Left renal cortex interstitium (tissue), 4 donors: ENCODE measurements at places on chromosomes 13 and 19. TPM values are rescaled to one million over a fixed set of nuclear protein-coding genes. Genes with fewer than 3 reads are reported as not detected.

- DNase-seq = no peak
Measured at GRCh38 chr13:29743201-29743786, 107.1 kb downstream of the UBL3 start.

Gene ZNF816
- 18.3 TPM for polyA plus RNA-seq

Gene TNFRSF19
- 52.5 TPM for polyA plus RNA-seq

- no peak for DNase-seq
Measured at GRCh38 chr19:6340493-6341201, 7.2 kb upstream of the ACER1 start.

DNA sequence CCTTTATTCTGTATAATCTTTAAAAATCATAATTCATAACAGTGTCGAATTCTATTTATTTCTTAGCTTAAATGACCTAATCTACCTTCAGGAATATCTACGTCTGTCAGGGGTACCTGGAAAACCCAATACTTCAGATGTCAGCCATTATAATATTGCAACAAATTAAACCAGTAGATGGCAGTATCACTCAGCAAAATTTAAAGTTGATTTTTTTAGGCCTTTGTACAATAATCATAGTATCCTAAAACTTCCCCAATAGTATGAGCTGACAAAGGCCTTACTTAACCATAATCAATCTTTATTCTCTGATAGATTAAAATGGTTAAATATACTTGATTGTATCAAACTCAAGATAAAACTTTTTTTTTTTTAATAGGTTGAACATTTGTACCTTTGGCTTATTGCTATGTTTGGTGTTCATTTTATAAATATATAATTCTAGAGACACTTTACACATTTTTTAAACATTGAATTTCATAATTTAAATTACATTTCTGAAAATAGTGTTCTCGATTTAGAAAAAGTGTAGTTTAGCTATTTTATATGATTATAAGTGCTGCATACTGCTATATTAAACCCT, 830.2 kb upstream of the SPRY2 start:
- peak; percentile 9 for DNase-seq

DNA sequence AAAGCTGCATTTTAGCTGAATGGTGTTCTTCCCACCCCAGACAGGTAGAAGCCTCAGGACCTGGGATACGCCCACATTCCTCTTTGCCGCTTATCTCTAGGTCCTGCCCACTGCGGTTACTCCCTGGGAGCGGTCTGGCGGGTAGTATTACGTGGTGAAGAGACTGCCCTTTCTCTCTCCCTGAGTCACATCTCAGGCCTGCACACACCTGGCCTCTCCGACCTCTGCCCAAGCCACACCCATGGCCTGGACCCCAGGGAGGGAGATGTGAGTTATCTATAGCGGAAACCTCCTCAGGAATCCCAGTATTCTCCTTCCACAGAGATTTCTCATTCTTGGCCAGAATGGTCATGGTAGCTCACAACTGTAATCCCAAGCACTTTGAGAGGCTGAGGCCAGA, 17.3 kb downstream of the RHPN2 start:
- DNase-seq = no peak

DNA sequence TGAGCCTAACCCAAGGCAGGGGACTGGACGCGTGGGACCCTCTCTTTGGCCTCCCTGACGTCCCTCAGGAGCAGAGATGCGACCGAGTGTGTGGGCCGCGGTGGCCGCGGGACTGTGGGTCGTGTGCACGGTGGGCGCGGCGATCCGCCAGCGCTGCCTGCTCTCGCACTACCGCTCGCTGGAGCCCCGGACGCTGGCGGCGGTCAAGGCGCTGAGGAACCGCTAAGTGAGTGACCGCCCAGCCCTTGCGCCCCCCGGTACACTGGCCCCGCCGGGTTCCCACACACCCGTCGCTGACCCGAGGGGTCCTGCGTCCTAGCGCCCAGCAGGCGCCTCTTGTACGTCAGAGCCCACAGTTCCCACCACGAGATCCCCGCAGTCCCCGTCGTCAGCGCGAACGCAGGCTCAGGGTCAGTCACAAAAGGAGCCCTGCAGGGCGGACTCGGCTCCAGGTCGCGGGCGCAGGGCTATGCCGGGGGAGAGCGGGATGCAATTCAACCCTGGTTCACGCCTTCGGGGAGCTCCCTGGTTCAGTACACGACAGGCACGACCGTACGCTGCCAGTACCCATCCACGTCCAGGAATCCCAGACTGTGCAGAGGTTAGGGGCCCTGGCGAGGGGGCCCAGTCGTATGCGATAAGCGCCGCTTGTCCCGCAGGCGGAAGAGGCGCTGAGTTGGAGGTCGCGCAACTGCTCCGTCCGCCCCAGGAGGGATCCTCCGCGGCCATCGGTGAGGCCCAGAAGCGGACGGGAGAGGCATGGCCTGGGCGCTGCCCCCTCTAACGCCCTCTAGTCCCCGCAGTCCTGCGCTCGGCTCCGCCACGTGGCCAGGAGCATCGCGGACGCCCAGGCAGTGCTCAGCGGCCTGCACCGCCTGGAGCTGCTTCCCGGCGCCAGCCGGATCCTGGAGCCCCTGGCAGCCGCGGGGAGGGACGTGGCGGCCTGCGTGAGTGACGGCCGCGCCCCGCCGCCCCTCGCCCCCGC, 3.6 kb upstream of the IFNL2 start:
- no peak for DNase-seq

Gene COL4A1
- 518 TPM for polyA plus RNA-seq
